Sigmoid colon (tissue), 7 donors: ENCODE measurements at places on chromosomes 2 and 18.

- DNase-seq = no peak
Observed at GRCh38 chr2:20565101-20565622, 85.7 kb downstream of the HS1BP3 start.

DNA sequence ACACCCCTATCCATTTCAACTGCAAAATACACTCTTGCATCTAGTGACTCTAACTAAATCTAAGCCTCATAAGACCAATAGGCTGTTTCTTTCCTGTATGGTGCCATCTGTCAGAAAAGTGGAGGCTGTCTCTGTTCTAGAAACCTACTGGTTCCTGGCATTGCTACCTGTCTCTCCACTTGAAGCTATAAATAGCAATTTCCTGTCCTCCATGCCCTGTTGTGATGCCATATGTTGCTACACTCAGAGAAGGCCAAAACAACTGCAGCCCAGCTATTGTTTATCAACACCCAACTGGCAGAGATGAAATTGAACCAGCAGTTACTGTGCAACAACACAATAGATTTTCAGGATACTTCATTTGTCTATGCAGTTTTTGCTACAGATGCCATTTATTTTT is 1355.1 kb upstream of the SLC39A10 start:
- DNase-seq = no peak

DNA sequence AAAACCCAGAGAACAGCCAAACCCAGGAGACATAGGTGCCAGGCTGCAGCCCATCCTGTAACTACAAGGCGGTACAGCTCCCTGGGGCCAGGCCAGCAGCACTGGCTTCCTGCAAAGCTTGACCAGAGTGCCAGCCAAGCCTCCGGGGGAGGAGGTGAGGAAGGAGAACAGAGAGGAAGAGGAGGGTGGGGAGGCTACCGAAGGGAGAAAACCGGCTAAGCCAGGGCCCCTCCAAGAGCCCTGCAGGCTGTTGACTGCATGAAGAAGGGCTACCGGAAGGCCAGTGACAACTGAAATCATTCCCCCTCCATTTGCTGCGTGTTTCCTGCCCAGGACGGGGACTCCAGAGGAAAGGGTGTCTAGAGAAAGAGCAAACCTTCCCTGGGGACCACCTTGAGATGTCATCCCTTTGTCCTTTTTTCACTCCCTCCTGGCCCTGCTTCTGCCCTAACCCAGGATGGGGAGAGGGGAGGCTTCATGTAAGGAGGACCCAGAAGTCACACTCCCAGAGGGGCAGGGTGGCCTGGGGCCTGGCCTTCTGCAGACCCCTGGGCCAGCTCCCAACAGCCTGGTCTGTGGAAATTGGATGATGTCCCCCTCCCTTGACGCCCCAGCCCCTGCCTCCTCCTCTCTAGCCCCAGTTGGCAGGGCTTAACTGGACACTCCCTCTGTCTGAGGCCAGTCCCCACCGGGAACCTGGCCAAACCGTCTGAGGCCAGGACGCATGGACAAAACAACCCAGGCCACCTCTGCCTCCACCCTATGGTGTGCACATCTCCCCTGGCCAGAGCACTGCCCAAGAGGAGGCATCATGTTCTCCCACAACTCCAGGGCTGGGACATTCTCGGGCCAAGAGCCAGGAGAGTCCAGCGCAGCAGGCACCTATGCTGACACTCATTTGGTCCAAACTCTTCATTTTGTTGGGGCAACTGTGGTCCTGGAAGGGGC is 207.8 kb downstream of the CYP26B1 start:
- DNase-seq = no peak

DNA sequence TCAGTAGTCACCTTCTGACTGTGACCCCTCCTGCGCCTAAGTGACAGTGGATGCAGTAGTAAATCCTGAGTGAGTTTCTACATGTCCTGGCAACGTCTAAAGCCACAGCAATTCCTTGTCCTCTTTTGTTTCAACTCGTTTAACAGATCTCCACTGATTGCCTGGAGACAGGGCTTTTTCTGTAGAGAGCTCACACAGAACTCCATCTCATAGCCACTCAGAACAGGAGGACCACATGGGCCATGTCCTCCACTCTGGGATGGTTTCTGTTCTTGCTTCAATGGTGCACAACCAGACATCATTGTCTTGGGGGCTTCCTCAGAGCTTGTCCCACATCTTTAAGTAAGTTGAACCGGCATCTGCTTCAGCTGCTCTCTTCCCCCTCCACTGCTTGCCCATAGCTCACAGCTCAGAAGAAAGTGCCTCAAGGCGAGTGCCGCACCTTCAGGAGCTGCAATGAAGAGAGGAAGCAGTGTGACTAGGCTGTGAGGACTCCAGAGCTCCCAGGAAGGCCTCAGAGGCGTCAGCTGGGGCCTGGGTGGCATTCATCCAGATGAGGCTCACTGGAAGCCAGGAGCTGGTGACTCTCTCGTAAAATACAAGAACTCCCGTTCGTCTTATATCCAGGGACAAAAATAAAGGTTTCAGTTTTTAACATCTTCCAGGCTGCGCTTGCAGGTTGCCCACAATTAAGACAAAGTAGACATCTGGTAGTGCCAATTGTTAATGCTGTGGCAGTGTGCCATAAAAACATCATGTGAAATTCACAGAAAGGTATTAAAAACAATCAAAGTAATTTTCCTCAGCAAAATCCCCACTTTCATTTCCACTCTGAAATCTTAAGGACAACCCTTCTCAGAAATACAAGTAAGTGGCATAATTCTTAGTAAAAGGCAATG is 37.3 kb downstream of the ST3GAL5 start:
- DNase-seq = peak; percentile 87

DNA sequence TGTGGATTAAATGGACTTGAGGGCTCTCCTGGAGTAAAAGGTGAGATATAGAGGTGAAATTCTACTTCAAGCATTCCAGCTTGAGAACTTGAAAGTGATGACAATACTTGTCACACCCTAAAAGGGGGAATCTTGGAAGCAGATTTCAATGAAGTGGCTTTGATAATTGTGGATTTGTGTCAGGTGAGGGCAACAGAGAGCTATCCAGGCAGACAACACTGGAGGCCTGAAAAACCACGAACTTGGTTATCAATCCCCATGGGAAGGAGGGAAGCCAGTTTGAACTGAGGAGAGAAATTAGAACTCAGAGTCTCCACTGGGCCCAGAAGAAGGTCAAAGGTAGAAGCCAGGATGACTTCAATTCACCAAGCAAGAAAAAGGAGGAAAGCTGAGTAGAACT is 263.9 kb downstream of the FIGN start:
- DNase-seq = no peak

- no peak for DNase-seq
Observed at GRCh38 chr2:146992466-146992865, 852.4 kb upstream of the ACVR2A start.

DNA sequence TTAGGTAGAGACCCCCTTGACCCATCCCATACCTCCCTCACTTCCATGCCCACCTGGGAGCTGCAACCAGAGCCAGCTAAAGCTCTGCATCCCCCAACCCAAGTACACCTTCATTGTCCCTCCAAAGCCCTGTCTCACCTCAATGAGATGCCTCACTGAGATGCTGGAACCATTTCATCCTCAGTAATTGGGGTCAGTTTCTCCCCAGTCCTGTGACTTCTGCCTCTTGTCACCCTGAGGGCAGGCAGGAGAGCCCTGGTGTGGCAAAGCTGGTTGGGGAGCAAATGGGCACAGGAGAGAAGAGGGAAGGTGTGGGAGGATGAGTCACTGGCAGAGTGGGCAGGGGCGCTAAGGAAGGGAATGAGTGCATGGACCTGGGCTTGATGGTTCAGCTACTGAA is 27.9 kb upstream of the NT5DC4 start:
- DNase-seq = peak; percentile 40

- DNase-seq = no peak
Observed at GRCh38 chr2:157587576-157587975, 41.1 kb downstream of the ACVR1C start.

GRCh38 chr18:59712311-59712710 is 15.1 kb upstream of the CCBE1 start:
- DNase-seq = no peak

DNA sequence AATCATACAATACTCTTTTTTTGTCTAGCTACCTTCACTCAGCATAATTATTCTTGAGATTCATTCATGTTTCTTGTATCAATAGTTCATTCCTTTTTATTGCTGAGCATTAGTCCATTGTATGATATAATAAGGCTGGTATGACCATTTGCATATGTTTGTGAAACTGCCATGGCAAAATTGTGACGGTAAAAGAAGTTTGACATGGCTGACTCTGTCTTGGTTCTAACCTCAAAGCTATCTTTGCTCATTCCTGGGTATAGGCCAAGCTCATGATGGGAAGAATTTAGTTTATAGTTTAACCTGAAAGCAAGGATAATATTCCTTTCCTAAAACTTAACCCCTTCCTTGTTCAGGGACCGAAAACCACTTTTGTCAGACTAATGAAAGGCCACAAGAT is 46.4 kb downstream of the COMMD1 start:
- no peak for DNase-seq

GRCh38 chr2:187862715-187863114 is 308.5 kb upstream of the TFPI start:
- DNase-seq = no peak

DNA sequence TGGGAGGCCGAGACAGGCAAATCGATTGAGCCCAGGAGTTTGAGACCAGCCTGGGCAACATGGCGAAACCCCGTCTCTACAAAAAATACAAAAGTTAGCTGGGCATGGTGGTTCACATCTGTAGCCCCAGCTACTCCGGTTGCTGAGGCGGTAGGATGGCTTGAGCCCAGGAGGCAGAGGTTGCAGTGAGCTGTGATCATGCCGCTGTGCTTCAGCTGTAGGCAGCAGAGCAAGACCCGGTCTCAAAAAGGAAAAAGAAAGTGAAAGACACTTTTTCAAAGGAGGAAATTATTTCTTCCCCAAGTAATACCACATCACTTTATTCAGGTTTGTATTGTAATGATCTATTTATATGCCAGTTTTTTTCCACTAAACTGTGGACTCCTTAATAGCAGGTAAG is 35.7 kb upstream of the TAF4B start:
- no peak for DNase-seq

GRCh38 chr2:179297927-179298326 is 33.3 kb upstream of the SESTD1 start:
- no peak for DNase-seq

DNA sequence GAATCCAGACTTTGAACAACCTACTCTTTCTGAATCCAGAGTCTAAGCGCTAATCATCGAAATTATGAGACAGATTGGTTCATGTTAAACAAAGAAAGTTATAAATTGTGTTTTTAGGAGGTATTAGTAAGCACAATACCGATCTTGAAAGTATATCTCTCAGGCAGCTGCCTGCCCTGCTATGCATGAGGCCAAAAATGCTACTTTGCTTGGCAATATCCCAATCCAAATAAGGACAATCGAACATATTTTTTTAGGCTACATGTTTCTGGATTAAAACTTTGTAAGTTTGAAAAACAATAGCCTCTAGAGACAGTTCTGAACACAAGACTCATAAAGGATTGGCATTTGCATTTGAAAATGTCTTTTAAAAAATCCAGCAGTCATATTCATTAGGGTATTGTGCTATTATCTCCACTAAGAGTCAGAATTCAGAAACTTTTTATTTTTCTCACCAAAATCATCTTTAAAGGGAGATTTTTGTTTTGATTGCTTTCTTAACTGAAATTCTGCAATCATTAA is 167.1 kb downstream of the PDE1A start:
- DNase-seq = no peak

DNA sequence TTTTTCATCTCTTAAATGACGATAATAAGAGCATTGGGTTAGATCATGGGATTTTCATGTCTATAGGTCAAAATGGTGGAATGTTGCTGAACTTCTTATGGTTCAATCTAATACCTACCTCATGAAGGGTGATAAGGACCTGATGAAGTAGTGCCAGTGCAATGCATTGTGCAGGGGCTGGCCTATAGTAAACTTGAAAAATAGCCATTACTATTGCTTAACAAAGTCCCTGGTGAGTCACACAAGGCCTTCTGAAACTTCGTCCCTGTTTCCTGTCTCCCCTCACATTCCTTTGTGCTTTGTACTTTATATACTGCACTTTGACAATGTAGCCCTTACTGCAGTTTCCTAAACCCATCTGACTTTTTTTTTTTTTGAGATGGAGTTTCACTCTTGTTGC is 515.9 kb downstream of the SLC4A3 start:
- no peak for DNase-seq

- DNase-seq = no peak
Observed at GRCh38 chr2:25760297-25760696, 86.9 kb upstream of the DTNB start.

GRCh38 chr2:176151442-176152287 is at the start of gene HOXD4:
HOXD4 (plus strand) TSS chr2:176151550; CDS start chr2:176151634, 84 bp downstream.
- no peak for DNase-seq

- peak; percentile 72 for DNase-seq
Observed at GRCh38 chr2:20135631-20136050, 84.2 kb upstream of the LAPTM4A start.

- DNase-seq = no peak
Observed at GRCh38 chr2:237696461-237696860, 69.1 kb downstream of the LRRFIP1 start.

GRCh38 chr18:1680108-1680507 is 775.4 kb downstream of the ADCYAP1 start:
- DNase-seq = no peak

GRCh38 chr18:59823596-59824195 is 76.1 kb upstream of the PMAIP1 start:
- DNase-seq = peak; percentile 87

DNA sequence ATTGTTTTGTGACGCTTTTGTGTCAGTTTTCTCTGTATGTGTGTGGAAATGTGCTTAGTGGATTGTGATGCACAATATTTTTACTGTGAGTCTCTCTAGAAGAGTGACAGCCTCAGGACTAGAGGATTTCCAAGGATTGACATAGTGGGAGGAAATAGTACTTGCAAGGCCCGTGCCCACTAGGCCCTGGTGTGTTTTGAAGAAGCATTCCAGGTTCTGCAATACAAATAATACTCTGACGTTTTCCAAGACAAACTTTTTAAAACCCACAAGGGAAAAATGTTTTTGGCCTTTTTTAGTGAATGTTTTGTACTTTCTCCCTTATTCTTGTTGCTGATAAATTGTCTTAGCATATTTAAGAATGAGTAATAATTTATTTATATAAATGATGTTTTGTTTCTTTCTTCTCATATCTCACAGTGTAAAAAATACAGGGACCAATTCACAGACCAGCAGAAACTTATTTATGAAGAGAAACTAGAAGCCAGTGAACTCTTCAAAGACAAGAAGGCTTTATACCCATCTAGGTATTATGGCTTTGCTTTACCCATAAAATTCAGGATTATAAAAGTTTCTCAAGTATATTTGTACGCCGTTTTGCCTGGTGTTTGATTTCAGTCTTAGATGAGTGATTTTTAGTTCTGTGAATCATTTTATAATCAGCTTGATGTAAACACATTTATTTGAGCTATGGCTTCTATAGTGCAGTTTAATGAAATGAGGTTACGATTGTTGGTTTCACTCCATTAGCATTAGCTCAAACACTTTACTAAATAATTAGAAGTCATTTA is 165.6 kb downstream of the MYO1B start:
- no peak for DNase-seq

GRCh38 chr2:126798276-126799140 is 100.2 kb upstream of the TEX51 start:
- peak; percentile 35 for DNase-seq

GRCh38 chr18:5214583-5215351 is 17.7 kb upstream of the AKAIN1 start:
- no peak for DNase-seq
